Right renal pelvis (tissue), 4 donors: ENCODE measurements at places on chromosomes 5 and 9.

DNA sequence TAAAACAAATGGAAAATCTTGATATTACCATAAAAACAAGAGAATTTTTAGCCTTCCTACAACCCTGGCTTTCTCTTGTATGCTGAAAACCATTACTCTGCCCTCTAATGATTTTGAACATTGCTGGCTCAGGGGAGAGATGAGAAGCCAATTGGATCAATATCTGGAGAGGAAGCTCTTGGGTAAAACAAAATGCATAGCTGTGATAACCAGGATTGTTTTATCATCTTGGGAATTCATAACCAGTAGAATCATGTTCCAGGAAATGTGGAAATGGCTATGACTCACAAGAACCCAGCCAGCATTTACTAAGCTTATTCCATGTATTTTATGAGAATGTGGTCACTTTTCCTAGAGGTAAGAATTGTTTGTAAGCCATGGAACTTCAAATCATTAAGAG is 51.1 kb upstream of the CTNND2 start:
- no peak for DNase-seq

DNA sequence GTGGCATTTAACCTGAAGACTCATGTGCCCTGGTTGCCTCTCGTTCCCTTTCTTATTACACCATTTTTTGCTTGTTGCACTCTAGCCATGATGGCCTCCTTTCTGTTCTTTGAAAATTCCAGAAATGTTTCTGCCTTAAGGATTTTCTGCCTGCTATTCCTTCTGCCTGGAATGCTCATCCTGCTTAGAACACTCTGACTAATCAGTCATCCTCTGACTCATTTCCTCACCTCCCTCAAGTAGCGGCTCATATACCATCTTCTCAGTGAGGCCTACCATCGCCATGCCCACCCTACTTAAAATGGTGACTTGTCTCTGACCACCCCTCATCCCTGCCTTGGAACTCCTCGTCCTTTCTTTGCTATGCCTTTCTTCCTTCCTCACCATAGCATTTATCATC is 68.8 kb downstream of the KIF4B start:
- DNase-seq = no peak

- DNase-seq = no peak
These were observed 304.7 kb upstream of the NREP start for GRCh38 chr5:112061666-112062065.

- DNase-seq = no peak
These were observed 173.5 kb downstream of the ZNF608 start for GRCh38 chr5:124572971-124573370.

- DNase-seq = no peak
These were observed 226.5 kb upstream of the TUT7 start for GRCh38 chr9:86580688-86581087.

GRCh38 chr5:3595006-3595961 is at the start of gene IRX1:
Gene IRX1, plus strand, starts transcription at chr5:3595832. Its CDS starts 274 bp downstream, at chr5:3596106.
- no peak for DNase-seq

DNA sequence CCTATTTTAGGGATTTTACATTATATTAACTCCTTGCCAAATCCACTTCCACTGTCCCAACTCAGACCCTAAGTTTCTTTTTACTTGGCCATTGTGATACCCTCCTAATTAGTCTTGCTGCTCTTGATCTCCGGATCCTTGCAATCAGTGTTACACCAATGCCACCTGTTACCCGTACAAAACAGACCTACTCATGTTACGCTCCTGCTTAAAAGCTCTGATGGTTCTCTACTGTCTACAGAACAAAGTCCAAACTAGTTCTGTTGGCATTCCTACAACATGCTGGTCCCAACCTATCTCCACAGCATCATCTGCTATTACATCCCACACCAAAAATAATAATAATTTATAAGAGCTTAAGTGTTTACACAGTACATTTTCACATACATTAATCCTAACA is 9.8 kb downstream of the ECPAS start:
- DNase-seq = no peak

DNA sequence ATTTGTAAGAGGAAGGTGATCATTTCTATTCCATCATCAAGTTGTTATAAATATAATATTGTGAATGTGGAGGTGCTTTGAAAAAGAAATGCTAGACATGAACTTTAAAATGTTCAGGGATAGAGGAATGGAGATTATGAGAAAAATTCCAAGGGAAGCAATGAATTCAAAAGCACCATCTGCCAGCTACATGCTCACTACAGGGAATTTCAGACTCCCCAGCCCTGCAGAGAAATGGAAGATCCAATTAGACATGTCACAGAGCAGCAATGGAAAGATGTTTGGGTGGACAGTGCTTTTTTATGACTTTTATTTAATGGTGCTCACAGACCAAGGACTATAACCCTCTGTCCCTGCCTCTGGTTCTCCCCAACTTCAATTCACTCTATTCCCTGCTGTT is 209.7 kb downstream of the ESM1 start:
- DNase-seq = no peak

DNA sequence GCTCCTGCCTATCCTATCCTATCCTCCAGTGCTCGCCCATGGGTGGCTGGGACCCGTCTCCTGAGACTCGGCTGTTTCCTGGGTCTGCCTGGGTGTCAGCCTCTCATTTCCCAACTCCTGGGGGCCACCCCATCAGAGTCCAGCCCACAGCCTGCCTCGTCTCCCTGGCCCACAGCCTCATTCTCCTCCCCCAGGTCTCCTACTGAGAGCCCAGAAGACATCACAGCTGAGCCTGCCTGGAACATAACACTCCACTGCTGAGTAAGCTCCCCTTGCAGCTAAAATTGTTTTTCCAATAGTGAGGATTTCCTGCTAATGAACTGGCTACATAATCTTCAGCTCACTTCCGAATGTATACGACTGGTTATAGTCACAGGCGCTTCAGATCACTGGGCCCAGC is 95.3 kb downstream of the TTLL11 start:
- DNase-seq = no peak

DNA sequence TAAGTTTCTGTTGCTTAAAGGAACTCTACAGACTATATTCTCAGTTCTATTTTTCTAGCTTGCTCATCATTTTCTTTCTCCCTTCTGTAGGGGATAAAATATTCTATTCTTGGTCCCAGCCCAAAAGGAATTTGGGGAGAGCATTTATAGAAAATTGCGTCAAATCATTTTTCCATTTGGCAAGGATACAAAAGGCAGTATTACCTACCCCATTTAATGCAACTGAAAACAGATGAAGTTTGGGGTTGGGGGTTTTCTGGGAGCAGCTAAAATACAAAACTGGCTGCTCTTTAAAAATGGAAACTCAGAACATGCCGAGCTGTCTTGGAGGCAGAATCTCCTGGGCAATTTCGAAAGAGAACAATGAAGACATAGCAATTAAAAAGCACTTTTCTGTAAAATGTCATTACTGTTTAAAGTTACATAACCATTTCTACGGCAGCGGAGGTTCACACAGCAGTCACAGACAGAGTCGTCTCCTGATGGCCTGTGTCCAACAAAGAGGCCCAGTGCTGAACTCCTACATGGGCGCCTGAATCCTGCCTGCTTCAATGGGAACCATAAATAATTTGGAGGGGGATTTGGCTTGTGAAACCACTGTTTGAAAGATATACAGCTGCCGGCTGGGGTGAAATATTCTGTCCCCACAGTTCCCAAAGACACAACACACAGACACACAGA is 152.4 kb downstream of the BRINP1 start:
- DNase-seq = peak; percentile 44

DNA sequence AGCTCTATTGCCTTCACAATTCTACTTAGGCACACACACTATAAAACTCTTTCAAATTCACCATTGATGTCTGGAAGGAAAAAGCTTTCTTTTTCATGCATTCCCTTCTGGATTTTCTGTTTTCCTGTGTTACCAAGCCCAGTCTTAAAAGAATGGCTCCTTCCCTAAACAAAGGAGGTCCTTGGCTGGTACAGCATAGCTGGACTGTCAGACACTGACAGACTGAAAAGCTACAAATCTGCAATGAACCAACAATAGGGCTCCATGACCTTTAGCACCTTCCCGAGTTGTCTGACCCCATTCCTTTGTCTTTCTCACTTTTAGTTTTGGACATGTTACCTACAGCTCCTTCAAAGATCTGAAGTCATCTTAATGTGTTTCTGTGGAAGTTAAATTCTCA is 382.5 kb downstream of the TMEM161B start:
- DNase-seq = no peak

GRCh38 chr9:3848445-3849114 is 322.8 kb upstream of the RFX3 start:
- DNase-seq = no peak

- DNase-seq = no peak
These were observed 1.2 kb downstream of the BNC2 start for GRCh38 chr9:16869131-16869881.

GRCh38 chr5:112975721-112976431 is 722 bp upstream of the DCP2 start:
- no peak for DNase-seq

DNA sequence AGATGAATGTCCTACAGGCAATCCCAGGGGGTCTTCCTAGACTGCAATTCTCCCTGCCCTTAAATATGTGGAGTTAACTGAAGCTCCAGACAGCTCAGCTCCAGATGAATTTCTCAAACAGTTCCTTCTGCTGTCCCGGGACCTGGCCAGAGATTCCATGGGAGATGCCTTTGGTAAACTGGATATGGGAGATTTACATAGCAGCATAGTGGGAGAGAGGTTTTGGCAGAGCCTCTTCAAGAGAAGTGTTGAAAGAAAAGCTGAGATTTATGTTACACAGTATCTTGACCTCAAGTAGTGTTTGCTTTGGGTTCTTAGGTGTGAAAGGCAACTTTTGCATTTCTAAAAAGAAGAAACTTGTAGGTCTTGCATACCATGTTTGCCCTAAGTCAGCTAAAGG is 364.9 kb downstream of the ARRDC3 start:
- no peak for DNase-seq

- DNase-seq = no peak
These were observed 31.9 kb downstream of the NIPSNAP3B start for GRCh38 chr9:104795857-104796256.

DNA sequence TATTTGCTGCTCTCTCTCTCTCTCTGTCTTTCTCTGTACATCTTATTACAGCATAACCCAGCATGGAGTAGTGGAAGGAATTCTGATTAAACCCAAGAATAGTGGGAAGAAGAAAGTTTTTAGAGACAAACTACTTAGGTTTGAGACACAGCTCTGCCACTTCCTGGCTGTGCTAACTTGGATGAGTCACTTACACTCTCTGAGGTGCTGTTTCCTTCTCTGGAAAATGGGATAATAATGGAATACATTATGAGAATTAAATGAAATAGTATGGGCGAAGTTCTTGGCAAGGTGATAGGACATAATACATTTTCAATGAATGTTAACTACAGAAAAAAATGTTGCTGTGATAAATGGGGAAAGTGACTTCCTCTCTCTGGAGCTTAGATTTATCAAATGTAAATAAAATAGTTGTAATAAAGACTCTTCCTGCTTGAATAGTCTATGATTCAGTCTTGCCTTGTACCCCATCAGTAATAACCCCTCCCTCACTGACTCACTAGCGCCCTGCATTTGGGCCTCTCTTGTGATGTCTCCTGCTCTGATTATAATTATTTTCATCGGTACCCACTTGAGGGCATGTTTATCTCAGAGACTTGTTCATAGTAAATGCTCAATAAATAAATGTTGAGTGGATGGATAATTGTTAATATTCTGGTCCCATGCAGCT is 27.6 kb downstream of the KIF4B start:
- no peak for DNase-seq

- no peak for DNase-seq
These were observed 1883.7 kb upstream of the C9orf72 start for GRCh38 chr9:29456940-29457339.

DNA sequence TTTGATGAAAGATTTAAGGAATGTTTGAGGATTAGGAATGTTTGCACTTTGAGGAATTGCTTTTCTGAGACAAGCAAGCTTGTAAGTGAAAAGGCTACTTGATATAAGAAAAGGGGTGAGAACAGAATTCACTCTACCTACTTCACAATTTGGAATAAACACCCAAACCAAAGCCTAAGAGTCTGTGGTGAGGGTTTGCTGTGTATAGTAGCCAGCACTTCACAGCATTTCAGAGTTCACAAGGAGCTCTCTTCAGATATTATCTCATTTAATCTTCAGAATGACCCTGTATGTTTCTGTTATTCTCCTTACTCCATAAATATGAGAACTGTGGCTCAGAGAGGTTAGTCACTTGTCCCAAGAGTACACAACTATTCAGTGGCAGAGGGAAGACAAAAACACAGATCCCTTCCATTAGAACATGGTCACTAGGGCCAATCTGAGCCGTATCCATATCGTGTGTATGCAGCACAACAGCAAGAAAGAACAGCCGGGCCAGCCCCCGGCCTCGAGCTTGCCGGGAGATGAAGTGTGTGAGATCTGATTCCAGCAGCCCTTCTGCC is 92.4 kb downstream of the FRMD3 start:
- DNase-seq = no peak

- DNase-seq = no peak
These were observed 84.1 kb downstream of the AMBP start for GRCh38 chr9:113993838-113994540.

DNA sequence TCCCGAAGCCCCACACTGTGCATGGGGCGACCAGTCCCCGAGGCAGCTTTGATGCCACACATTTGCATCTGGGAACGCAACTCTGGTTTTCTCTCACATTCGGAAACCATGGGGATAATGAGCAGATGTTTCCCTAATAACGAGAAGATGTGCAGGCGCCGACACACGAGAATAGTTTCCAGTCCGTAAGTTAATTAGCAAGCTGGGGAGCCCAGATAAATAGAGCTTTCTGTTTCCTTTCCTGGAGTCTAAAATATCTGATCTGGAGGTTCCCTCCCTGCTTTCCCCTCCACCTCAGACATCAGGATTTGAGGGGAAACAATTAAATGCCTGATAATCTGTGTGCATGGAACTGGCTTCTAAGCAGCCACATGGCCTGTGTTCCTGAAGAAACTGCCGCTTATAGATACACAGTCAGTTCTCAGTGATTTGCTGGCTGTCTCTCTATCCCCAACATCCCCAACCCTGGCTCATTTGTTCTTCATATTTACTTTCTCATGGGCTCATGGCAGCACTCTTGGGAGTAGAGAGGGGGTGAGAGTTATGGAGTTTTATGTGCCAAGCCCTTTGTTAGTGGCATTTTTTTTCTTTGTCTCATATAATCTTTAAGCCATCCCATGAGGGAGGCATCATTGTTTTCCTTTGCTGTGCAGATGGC is 62.8 kb downstream of the PDZD2 start:
- DNase-seq = no peak

DNA sequence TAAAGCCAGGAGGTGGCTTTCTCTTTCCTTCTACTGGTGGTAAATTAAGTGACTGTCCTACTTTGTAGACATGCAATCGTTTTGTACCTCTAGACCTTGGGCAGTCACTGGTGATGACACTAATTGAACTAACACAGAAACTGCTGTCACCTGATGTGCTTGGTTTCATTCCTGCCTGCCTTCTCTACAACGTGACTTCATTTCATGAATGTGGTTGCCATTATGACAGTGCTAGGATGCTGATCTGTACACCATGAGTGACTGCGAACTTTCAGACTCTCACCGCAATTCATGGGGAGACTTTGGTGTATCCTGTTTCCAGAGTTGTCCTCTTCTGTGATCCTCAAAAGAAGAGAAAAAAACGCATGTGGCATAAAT is 47.5 kb downstream of the UBE2QL1 start:
- DNase-seq = no peak

- no peak for DNase-seq
These were observed 416.0 kb downstream of the MAN2A1 start for GRCh38 chr5:110105692-110106091.
